ENCODE measurements at places on chromosomes 1 and 21. TPM values are rescaled to one million over a fixed set of nuclear protein-coding genes. Genes with fewer than 3 reads are reported as not detected.

Gene HSPA6
- total RNA-seq: 0.94 TPM

Gene PLPP3
- total RNA-seq: 41.5 TPM

Gene EDARADD
- 3.2 TPM for total RNA-seq

Gene PROX1
- 4.2 TPM for total RNA-seq

Gene RBBP4
- total RNA-seq: 296 TPM

DNA sequence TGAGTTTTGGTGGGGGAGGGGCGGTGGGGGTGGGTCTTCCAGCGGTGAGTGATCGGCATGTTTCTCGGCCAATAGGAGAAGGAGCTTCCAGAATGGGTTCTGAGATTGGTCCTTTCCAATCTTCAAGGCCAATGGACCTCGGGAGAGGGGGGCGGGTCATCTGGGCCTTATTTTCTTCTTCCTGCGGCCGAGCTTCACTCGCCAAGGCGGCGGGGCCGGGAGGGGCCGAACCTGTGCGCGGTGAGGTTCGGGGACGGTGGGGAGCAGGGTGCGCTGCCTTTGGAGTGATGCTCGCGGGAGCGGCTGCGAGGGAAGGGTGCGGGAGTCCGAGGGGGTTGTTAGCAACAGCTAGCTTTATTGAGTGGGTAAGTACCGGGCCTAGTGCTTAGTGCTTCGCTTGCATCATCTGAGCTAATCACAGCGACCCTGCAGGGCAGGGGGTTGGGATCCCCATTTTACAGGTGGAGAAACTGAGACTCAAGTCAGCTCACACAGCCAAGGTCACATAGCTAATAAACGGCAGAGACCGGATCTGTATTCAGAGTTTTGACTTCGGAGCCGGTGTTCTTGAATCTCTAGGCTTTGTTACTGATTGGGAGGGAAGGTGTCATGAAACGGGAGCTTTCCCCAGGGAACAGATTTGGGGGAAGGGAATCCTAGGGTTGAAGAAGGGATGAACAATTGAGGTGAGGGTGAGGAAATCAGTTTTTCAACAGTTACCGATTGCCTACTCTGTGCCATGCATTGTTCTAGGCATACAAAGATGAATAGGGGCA, 549 bp downstream of the KDM4A start:
- no peaks in the 10 kb centered on the region for H3K36me3 ChIP-seq
- H3K27me3 ChIP-seq: no peaks in the 10 kb centered on the region
- H3K27ac ChIP-seq: peak overlapping the region; percentile 98
- H3K4me3 ChIP-seq: peak overlapping the region; percentile 80
- peak; percentile 99 for DNase-seq

- no peak for DNase-seq
- H3K4me1 ChIP-seq: no peaks in the 10 kb centered on the region
- no peak overlapping the region for H3K27ac ChIP-seq
Measured at GRCh38 chr21:42022091-42022430, 11.9 kb upstream of the ZBTB21 start.

DNA sequence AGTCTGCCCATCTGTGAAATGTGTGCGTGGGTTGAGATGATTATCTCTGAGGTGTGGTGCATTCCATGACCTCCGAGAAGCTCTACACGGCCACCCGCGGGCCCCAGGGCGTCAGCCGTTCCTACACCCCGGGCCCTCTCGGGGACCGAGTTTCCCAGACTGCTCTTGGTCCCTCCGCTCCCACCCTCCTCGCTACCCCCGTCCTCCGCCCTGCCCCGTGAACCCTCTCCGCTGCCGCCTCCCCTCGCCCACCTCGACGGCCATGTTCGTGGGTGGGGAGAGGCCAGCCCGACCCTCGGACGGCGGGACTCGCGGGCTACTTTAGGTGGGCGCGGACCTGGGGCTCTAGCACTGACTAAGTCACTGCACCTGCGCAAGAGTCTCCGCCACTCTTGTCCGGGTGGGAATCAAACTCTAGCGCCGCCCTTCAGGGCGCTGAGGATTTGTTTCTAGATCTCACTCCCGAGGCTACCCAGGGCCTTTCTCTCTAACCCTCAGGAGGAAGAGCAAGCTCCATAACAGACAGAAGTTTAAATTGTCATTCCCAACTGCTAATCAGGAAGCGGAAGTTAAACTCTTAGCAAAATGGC, 47.7 kb upstream of the VWA5B1 start:
- DNase-seq: peak; percentile 54
- no peaks in the 10 kb centered on the region for H3K27me3 ChIP-seq
- H3K27ac ChIP-seq: no peak overlapping the region
- H3K4me3 ChIP-seq: peak overlapping the region; percentile 37

DNA sequence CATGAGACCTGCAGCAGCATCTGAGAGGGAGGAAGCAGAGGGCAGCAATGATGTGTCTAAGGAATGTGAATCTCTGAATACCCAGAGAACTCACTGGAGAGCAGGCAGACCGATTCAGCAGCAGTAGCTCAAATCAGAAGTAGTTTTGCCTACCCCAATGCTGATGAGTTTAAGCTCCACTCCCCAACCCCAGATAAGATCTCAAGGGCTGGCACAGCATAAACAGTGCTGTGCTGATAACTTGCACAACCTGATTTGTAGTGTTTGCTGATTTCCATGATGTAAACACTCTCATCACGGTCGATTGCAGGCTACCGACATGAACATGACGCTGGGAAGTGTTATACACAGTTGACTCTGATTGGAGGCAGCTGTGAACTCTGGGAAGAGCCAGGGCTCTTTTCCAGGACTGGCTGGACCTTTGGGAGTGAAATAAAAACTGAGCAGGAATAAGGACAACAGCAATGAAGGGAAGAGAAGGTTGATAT, 11.2 kb upstream of the HMGCS2 start:
- no peaks in the 10 kb centered on the region for H3K36me3 ChIP-seq
- no peaks in the 10 kb centered on the region for H3K27me3 ChIP-seq
- H3K27ac ChIP-seq: no peak overlapping the region
- DNase-seq: peak; percentile 31
- H3K4me1 ChIP-seq: no peaks in the 10 kb centered on the region

- no peaks in the 10 kb centered on the region for H3K27me3 ChIP-seq
- DNase-seq: no peak
- H3K4me1 ChIP-seq: no peaks in the 10 kb centered on the region
- no peaks in the 10 kb centered on the region for H3K36me3 ChIP-seq
- H3K4me3 ChIP-seq: no peak overlapping the region
Measured at GRCh38 chr1:5686925-5687706, 305.1 kb downstream of the NPHP4 start.

GRCh38 chr1:171252482-171252881, 4.2 kb downstream of the FMO1 start:
- H3K4me3 ChIP-seq: no peak overlapping the region
- no peaks in the 10 kb centered on the region for H3K36me3 ChIP-seq
- H3K4me1 ChIP-seq: no peaks in the 10 kb centered on the region
- H3K27me3 ChIP-seq: no peaks in the 10 kb centered on the region

- H3K4me3 ChIP-seq: no peak overlapping the region
- no peaks in the 10 kb centered on the region for H3K36me3 ChIP-seq
- no peaks in the 10 kb centered on the region for H3K27me3 ChIP-seq
- H3K4me1 ChIP-seq: peaks cover 5% of the 10 kb centered on the region
- no peak overlapping the region for H3K27ac ChIP-seq
Measured at GRCh38 chr1:20699558-20699957, 18.2 kb downstream of the KIF17 start.

DNA sequence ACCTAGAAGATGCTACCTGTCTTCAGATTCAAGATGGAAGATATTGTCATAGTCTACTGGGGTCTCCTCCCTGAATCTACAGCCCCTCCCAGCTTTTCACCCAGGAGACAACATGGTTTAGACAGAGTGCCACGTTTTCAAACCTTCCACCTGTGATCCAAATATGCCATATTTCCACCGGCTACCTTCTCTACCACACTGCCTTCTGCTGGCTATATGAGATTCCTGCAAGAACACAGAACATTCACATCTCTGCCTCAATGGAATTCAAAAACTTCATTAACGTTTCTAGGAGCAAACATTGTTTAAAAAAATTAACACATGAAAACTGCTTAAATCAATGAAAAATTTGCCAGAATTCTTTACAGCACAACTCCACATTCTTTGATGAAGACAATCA, 12.9 kb upstream of the LELP1 start:
- H3K27me3 ChIP-seq: no peaks in the 10 kb centered on the region
- no peaks in the 10 kb centered on the region for H3K36me3 ChIP-seq
- no peak overlapping the region for H3K27ac ChIP-seq

GRCh38 chr1:61332196-61332753, 249.9 kb downstream of the NFIA start:
- DNase-seq: no peak
- H3K4me1 ChIP-seq: peaks cover 6% of the 10 kb centered on the region
- no peaks in the 10 kb centered on the region for H3K36me3 ChIP-seq
- H3K27ac ChIP-seq: no peak overlapping the region

GRCh38 chr1:94169126-94169525, 48.2 kb upstream of the ABCA4 start:
- no peaks in the 10 kb centered on the region for H3K36me3 ChIP-seq
- no peaks in the 10 kb centered on the region for H3K27me3 ChIP-seq
- no peak overlapping the region for H3K27ac ChIP-seq
- no peak overlapping the region for H3K4me3 ChIP-seq
- no peaks in the 10 kb centered on the region for H3K4me1 ChIP-seq

GRCh38 chr1:36326499-36326898, 3.1 kb upstream of the EVA1B start:
- H3K27ac ChIP-seq: no peak overlapping the region
- no peaks in the 10 kb centered on the region for H3K36me3 ChIP-seq
- H3K4me1 ChIP-seq: peaks cover 14% of the 10 kb centered on the region
- no peaks in the 10 kb centered on the region for H3K27me3 ChIP-seq

DNA sequence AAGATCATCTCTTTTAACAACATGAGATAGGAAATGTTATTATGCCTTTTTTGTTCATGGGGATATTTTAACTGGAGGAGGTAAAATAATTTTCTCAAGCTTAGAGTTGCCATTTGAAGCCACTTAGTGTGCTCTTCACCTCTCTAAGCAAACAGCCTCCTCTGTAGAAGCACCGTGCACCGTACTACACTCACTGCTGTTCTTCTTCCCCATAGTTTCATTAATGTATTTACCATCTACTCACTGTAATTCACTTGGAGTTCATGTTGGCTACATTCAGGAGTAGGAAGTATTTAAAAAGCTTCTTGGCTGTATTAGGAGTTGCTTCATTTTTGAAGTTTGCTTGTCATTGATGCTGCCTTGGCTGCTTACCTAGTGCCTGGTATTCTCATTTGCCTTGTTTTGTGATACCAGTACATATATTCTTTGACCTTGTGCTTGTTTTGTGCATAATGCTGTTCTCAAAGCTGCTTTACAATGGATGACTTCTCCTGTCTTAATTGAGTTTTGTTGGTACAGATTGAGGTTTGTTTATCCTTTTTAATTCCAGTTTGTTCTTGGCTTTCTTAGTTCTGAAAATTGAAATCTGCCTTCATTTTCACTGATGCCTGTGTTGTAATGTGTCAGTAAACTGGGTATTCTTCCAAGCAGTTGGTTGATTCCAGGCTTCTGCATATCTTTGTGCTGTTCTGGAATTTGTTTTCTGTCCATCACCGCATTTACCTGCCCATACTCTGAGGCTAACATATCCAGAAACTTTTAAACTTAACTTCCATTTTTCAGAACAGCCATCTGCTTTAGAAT, 240.4 kb downstream of the HMCN1 start:
- H3K4me1 ChIP-seq: no peaks in the 10 kb centered on the region
- H3K27me3 ChIP-seq: no peaks in the 10 kb centered on the region
- no peaks in the 10 kb centered on the region for H3K36me3 ChIP-seq
- no peak overlapping the region for H3K4me3 ChIP-seq
- no peak overlapping the region for H3K27ac ChIP-seq

GRCh38 chr1:156931211-156931952, 10.9 kb downstream of the LRRC71 start:
- no peaks in the 10 kb centered on the region for H3K36me3 ChIP-seq
- peaks cover 4% of the 10 kb centered on the region for H3K4me1 ChIP-seq
- DNase-seq: no peak
- no peak overlapping the region for H3K27ac ChIP-seq

DNA sequence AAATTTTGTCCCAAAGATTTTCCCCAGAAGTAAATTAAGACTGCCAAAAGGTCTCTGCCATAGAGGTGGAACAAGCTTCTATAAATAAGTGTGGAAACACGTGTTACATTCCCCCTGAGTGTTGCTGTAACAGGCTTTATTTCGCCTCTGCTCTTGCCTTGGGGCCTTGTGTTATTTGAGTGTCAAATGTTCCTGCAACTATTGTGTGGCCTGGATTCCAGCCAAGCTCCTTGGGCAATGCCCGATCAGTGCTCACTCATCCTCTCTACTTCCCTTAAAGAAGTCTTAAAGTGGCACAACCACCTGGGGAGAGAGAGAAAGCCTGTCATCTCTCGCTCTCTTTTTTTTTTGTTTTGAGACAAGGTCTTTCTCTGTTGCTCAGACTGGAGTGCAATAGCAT, 156.7 kb downstream of the NR5A2 start:
- H3K4me1 ChIP-seq: no peaks in the 10 kb centered on the region
- no peak overlapping the region for H3K27ac ChIP-seq
- peak; percentile 44 for DNase-seq
- no peak overlapping the region for H3K4me3 ChIP-seq
- H3K36me3 ChIP-seq: no peaks in the 10 kb centered on the region

GRCh38 chr21:45517249-45518065, 24.8 kb downstream of the SLC19A1 start:
- no peaks in the 10 kb centered on the region for H3K4me1 ChIP-seq
- no peak for DNase-seq
- no peak overlapping the region for H3K4me3 ChIP-seq
- H3K27ac ChIP-seq: no peak overlapping the region

DNA sequence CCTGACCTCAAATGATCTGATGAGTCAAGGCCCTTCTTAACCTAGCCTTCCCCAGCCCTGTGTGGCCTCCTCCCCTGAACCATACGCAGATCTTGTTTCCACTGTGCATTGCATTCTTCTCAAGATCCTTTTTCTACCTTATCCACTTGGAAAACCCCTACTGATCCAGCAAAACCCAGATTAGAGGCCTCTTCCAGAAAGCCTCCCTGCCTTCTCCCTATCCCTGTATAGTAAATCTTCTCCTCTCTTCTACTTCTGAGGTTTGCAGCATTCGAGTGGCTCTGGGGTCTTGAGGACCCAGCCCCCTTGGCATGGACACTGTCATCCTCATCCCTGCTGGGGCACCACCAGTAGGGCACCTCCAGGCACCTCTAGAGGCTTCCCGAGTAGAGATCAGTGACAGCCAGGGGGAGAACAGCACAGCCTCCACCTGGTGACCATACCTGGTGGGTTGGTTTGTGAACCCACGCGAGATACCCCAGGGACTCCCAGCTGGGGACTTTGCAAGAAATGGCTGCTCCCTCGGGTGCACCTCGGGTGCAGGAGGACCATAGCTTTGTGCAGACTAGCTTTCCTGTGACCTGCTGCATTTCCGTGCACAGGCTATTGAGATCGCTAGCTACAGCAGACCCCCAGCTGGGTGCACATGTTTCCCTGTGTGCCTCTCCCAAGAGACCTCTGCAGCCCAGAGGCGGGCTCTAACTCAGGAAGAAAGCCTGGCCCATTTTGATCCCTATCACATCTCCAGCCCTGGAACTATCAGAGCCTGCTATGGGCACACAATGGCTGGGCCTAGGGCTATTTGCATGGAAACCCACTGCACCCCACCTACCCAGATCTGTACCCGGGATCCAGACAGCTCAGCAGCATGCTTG, 34.2 kb downstream of the MATN1 start:
- no peaks in the 10 kb centered on the region for H3K36me3 ChIP-seq
- H3K4me1 ChIP-seq: no peaks in the 10 kb centered on the region
- H3K27me3 ChIP-seq: no peaks in the 10 kb centered on the region
- H3K27ac ChIP-seq: no peak overlapping the region

All from testis (tissue), 5 donors.